ENCODE measurements at places on chromosomes 3 and 15.

DNA sequence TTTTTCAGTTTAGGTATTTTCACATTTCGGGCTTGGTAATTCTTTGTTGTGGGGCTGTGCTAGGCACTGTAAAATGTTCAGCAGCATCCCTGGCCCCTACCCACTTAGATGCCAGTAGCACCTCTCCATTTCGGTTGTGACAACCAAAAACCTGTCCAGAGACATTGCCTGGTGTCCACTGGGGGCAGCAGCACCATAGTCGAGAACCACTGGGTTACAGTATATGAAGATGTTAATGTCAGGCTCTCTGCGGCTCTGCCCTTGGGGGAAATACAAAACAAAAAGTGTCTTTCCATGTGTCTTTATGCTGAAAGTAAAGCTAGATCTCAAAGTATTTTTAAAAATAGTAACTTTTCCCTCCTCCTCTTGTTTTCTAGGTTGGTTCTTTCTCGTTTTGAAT is 177.2 kb downstream of the ITPR1 start:
- DNase-seq, result no peak

DNA sequence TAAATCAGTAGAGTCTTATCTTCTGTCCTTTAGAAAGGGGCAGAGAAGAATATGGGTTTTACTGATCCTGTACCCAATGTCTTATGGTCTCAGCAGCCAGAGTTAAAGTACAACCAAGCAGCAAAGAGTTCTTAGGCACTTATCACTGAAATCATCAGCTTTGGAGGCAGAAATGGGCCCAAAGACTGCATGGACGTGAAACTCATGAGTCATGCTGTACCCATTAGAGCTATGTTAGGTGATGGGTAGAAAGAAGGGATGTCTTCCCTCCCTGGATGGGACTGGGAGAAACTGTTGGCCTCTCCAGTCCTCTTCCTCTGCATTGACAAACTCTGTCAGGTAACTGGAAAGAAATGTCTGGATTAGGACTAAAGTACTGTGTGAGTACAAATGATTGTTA is 63.4 kb downstream of the EOMES start:
- DNase-seq, result no peak

DNA sequence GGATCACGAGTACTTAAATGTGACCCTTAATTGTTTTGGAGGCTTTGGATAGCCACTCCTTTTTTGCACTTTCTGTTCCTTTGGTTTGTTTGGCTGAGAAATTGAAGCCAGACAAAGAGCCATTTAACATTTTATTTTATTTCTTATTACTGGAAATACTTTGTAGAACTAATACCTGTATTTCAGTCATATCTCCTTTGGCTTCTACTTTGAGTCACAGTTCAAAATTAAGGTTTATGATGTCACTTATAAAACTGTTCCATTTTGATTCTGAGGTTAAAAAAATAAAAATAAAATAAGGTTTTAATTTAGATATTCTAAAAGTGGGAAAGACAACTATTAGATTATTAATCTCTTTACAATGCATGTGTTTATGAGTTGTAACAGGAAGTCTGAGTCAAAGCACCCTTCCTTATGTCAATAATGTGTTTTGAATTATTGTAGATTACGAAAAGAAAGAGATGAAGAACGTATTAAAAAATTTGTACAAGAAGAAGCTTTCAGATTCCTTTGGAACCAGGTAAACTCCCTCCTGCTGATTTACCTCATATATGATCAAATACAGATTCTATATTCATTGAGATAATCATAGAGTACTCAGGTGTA is 16.9 kb upstream of the NXPE3 start:
- no peak for DNase-seq

DNA sequence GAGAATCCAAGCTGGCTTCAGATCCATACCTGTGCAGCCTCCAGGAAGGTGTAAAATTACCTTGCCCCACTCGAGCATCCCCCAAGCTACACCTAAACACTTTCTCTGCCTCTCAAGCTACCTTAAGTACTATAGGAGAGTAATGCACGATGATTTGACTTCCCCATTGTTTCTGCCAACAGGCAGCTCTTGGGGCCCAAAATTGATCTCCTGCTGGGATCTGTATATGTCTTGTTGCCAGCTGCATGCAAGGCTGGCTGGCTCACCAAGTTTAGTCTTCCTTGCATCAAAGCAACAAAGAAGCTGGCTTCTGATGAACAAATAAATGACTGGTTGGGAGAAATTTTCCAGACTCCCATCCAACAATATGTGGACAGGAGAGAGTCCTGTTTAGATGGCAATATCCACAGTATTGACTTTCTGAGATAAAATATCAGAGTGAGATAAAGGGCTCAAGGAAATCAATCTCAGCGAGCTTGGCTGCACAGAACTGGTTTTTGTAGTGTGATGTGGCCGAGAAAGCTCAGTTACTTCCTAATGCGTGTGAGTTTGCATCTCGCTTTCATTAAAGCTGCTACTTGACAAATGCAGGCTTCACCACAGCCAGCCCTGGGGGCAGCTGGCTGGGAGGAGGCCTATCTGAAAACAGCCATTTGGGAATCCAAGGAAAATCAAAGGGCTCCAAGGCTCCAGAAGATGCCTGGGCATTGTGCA is 140.7 kb downstream of the MINAR1 start:
- no peak for DNase-seq

DNA sequence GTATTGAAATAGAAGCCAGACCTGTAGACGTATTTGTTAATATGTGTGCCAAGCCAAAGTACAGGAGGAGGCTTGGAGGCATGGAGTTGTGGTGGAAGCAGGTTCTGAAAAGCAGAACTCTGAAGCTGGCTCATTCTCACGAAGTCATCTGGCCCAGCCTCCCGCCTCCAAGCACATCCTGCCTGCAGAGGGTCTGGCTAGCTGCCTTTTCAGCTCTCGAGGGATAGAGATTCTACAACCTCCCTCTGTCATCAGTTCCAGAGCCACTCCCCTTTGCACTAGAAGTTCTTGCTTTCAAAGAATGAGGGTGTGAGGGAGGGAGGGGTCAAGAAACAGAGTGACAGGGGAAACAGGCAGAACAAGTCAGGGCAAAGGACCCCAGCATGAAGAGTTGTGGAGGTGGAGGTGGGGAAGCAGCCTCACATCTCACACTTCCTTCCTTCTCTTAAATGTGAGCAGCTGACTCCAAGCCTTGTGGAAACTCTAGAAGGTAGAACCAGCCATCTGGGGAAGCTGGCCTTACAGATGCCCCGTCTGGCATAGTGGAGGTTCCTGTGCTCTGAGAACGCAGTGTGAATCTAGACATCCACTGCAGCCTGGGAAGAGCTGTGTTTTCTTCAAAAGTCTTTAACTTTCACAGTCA is 95.3 kb downstream of the SLC49A4 start:
- DNase-seq, result no peak
